Stimulated activated CD8-positive, alpha-beta memory T cell treated with anti-CD3 and anti-CD28 coated beads, Interleukin-2, amount 100 ng/mL, for 1 hour (primary cell): ENCODE measurements at places on chromosomes 7 and 10.

- DNase-seq, result no peak
Measured at GRCh38 chr7:25597946-25598345, 369.7 kb upstream of the NPVF start.

- no peak for DNase-seq
Measured at GRCh38 chr10:1268831-1269230, 212.6 kb downstream of the WDR37 start.

- DNase-seq, result no peak
Measured at GRCh38 chr10:87659571-87660483, at the start of gene PAPSS2. PAPSS2 (plus strand) TSS chr10:87659878; CDS start chr10:87659982, 104 bp downstream.

DNA sequence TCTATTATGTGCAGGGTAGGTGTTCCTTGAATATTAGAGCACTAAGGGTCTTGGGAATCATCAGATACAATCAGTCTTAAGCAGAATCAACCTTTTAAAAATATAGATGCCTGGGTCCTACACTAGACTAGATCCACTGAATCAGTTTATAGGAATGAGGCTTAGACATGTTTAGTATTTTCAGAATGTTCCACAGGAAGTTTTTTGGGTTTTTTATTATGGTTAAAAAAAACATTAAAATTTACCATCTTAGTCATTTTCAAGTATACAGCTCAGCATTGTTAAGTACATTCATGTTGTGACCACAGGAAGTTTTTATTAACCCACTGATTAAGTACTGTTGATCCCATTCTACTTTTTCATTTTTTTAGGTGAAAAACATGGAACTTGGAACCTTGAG, 135.7 kb downstream of the LCOR start:
- DNase-seq, result no peak

DNA sequence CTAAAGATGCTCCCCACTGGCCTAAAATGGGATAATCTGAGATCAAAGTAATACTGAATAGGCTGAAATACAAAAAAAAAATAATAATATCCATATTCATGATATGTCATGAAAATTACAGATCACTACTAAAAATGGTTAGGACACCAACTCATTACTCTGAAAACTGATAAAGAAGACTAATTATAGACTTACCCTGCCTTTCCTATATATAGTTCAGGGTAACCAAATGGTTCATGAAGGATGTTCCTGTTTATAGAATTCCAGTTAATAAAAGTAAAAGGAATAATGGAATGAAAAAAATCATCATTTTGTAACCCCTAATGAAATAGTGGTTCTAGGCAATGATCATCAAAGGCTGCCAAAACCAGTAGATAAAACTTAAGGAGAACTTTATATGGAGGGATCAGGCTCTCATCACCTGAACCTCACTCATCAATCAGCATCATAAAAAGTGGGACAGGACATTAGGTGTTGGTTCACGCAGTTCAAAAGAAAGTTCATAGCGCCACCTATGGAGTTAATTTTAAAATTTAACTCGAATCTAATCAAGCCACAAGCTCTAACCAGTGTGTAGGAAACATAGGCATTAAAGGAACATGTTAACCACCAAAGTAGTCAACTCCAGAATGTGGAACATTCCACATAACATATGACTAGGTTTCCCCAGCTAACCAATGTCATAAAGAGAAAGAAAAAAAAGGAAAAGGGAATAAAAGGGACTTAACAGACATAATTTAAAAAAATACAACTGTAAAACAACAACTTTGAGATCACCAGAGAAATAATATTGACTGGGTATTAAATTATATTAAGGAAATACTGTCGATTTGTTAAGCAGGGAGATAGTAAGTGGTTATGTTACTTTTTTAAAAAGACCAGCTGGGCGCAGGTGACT, 35.7 kb downstream of the P4HA1 start:
- no peak for DNase-seq

GRCh38 chr10:7483848-7484247, 73.0 kb upstream of the SFMBT2 start:
- no peak for DNase-seq

- DNase-seq, result no peak
Measured at GRCh38 chr7:139035586-139036353, at the start of gene ZC3HAV1L. ZC3HAV1L (minus strand) TSS chr7:139036042; CDS start chr7:139036017, 25 bp downstream.

- DNase-seq, result no peak
Measured at GRCh38 chr10:6141296-6142151, 52.7 kb downstream of the RBM17 start.

DNA sequence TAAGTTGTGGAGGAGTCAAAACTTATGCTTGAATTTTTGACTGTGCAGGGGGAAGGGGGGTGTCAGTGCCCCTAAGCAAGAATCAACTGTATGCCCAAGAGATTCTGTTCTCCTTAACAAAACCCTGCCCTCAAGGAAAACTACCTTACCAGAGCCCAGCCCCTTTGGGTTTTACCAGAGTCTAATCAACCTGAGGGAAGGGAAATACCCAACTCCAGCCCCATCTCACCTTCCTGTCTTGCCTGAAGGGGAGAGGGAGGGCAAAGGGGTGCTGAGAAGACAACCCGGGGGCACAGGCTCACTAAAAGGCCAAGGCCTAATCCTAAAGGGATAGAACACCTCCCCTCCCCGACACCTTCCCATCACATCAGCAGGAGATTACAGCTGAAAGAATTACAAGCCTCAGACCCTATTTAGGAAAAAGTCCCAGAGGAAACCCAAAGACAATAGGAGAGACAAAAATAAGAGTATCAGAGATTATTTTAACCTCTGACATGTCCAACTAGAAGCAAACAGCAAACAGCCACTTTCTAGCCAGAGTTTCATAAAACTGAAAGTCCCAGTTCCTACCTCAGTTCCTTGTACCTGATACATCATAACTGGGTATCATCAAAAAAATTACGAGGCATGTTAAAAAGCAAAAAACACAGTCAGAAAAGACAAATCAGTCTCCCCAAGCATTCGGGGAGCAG, 26.8 kb upstream of the C7orf33 start:
- no peak for DNase-seq

DNA sequence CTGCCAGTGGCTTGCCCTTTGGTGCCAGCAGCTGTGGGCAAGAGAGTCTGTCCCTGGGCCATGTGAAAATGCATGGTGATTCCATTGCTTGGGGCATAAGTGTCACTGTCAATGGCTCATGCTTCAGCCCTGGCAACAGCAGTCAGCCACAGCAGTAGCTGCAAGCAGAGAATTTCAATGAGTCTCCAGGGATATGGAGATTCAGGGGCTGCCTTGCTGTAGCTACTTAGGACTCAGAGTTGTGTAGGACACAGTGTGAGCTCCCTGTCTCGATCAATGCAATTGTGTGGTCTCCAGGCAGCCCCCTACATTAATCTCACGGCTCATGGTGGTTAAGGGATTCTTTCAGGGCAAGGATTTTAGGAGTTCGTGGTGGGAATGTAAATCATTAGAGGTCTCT, 126.3 kb upstream of the STARD3NL start:
- no peak for DNase-seq

DNA sequence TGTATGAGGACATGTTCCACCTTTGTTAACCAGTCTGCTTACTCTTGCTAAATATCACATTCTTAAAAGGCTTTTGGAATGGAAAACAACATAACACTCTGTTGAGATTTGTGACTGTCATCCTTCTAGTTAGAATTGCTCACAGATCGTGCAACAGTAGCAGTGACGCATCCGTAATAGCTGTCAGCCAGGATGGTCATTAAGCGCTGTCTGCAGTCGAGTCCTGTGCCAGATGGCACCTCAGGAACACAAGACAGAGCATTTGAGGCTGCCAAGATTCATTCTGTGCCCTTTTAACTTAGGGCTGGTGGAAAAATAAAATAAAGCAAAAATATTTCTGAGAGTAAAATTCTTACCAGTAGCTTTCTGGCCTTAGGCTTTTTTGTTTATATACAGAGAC, 348.6 kb downstream of the ANKRD7 start:
- DNase-seq, result no peak

DNA sequence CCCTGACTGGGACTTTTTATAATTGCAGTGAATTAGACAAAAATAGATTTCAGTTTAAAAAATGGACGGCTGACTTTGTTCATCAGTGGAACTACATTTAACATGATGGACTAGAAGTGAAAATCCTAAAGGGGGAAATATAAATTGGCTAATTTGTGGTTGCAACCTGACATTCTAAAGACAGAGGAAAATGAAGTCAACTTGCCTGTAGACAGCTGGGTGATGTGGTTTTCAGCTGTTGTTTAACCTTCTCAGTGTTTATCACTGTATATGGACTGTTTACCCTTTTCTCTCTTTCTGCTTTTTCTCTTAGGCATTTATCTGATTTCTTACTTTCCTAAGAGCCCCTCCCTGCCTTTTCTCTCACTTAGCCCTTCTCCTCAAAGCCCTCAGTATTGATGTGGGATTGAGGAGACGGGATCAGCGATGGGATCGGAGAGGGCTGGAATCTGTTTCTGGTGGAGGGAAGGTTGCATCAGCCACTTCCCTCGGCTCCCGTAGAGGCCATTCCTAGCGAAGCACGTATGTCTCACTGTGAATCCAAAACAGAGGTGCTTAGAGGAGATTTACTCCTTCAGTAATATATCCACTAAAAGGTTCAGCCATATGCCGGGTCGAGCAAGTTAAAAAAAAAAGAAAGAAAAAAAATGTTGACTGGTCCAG, 109.0 kb upstream of the KLF6 start:
- DNase-seq, result no peak

DNA sequence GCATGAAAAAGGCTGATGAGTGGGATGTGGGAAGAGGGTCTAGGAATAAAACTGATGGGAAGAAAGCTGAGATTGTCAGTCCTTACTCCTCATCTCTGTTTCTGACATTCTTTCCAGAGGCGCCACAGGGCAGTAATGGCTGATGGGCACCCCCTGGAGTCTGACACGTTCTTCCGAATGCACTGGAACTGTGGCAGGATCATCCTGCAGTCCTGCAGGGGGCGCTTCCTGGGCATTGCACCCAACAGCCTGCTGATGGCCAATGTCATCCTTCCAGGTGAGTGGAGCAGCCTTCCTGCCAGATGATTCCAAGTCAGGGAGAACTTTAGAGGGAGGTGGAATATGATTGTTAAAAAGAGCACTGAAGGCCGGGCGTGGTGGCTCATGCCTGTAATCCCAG, 4.8 kb downstream of the FSCN3 start:
- no peak for DNase-seq

GRCh38 chr7:8514781-8515519, 81.5 kb downstream of the NXPH1 start:
- no peak for DNase-seq

- no peak for DNase-seq
Measured at GRCh38 chr7:23454881-23455526, 15.3 kb downstream of the IGF2BP3 start.
